ENCODE measurements at places on chromosomes 5 and 9.

GRCh38 chr5:58258984-58259684 is 200.8 kb downstream of the PLK2 start:
- DNase-seq, result no peak

DNA sequence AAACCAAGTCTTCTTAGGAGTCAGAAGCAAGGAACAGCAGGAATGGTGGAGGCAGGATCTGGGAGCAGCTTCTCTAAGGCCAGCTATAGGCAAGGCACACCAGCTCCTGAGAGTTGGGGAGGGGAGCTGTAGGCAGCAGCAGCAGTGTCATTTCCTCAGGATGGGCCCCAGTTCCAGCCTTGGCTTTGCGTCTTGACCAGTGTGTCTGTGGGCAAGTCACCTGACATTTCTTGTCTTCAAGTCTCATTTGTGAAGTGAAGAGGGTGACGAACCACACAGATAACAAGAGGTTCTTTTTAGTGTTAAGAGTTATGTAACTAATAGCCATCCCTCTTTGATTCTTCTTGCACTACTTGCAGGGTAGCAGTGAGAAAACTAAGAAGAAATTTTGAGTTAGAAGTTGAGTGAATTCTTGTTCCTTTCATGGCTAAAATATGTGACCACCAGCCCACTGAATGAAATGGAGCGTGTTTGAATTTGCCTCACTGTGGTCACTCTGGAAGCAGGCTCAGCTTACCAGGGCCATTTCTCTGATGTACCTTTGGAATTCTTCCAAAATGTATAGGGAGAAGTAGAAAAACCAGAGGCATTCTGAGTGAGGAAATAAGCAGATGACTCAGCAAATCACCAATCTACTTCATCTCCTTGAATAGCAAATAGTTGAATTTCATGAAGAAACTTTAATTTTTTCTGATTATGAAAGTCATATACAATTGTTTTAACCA is 42.4 kb downstream of the RHOBTB3 start:
- DNase-seq, result no peak

DNA sequence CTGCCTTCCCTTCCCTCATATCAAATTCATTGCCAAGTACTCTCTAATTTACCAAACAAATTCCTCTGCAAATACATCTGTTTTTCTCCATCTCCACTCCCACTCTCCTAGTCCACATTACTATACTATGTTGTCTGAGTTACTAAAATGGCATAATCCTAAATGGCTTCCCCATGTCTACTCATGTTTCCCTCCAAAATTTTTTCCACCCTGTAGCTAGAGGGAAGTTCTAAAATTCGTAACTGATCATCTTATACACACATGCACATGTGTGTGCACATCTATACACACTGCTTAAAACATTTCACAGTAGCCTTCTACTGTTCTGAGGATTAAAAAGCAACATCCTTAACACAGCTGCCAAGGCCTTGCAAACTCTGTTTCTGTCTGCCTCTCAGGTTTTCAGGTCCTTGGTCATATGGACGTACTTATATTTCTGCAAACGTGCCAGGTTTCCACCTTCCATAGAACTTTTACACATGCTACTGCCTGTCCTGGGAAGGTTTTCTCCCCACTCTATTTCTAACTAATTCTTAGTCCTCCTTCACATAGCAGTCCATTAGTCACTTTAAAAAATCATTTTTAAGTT is 140.6 kb downstream of the LURAP1L start:
- no peak for DNase-seq

GRCh38 chr5:138932171-138932810 is 57.2 kb upstream of the LRRTM2 start:
- no peak for DNase-seq

GRCh38 chr5:141757402-141757801 is 75.4 kb upstream of the ARAP3 start:
- DNase-seq, result no peak

DNA sequence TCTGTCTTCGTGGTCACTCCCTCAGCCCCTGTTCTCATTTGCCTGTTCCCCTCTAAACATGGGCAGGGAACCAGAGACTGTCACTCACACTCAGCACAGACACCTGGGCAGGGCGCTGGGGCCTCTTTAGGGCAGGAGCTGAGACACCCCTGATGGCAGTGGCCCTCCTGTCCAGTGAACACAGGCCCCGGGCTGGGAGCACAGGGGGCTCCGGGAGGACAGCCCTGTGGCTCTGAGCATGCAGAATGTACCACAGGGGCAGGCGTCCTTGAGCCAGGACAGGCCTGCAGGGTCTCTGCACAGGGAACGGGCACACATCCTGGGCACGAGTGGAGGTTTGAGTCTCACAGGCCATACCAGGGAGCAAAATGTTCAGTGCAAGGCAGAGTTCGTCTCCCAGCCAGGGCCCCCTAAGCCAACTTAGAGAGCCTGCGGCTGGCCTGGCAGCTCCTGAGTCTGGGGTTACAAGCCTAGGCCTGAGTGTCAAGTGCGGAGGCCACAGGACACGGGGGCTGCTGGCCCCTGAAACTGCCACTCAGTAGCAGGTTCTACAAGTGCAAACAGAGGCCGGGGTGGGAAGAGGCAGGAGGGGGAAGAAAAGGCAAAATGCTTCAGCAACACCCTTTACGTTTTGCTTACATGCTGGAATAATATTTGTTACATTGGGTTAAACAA is 55.9 kb upstream of the NKD2 start:
- no peak for DNase-seq

DNA sequence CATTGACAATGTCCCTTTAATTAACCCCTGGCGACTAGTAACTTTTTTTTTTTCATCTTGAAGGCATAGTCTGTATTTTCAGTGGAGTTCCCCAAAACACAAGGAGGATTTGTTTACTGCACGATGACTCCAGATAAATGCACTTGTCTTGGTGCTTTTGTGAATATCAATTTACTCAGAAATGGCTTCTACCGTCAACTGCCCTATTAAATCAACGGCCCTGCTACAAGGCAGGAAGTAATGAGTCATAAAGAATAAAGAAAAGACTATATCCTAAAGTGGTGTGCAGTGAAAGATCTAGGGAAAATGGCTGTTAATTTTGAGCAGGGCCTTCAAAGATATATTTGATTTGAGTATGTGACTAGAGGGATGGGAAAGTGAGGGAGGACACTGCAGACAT is 388.3 kb upstream of the CHD1 start:
- DNase-seq, result no peak

DNA sequence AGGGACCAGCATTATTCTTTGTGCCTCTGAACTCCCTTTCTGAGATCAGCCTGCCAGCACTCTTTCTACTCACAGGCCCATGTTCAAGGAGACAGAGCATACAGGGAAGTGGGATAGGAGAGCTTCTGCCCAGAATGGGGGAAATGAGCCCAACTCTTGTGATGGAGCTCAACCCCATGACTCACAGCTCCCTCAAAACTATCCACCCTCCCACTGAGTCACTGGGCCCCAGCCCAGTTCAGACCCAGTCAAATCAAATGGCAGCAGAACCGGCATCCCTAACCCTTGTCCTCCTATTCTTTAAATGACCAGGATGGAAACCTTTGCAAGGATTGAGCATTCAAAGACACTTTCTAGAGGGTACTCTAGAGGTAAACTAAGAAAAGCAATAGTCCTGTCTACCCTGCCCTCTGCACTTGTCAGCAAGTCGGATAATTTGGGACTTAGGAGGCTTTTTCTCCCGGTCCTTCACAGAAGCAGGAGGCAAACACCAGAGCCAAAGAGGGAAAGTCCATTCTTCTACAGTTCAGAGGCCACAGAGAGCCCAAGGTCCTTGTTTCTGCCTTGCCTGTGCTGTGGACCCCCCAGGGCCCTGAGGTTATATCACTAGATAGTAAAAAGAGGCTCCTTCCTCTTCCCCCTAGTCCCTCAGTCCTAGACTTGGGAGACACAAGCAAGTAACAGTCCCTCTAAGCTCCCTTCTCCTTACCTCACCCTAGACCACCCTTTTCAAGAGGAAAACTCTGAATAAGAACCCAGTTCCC is 3.2 kb downstream of the ATOSB start:
- no peak for DNase-seq

- no peak for DNase-seq
Measured at GRCh38 chr9:32092031-32092430, 292.4 kb upstream of the ACO1 start.

- no peak for DNase-seq
Measured at GRCh38 chr5:172775326-172776234, 4.6 kb upstream of the DUSP1 start.

DNA sequence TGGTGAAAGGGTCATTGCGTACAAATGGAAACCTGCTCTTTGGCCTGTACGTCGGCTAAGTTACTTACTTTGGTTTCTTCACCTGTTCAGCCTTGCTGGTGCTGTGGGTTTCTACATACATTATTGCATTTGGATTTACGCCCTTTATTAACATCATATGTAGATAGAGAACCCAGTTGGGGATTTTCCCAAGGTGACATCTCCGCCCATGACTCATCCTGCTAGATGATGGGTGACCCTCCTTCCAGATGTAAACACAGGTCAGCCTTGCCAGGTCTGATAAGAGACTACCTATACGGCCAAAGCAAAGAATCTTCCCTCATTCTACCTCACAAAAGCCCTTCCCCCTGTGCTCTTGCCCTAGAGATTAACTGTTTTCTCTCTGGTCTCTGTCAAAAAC is 360.9 kb downstream of the KDM4C start:
- no peak for DNase-seq

DNA sequence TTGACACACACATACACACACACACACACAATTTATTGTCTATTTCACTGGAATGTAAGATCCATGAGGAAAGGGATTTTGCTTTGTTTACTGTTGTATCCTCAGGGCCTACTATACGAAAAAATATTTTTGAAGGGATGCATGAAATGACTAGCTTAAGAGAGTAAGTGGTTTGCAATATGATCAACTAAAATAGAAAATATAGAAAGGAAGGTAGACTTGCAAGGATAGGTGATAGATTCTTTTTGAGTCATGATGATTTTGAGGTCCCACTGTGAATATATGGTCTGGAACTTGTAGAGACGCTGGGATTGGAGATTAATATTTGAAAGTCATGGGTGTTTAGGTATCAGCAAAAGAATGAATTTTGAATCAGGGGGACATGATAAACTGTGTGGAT is 28.9 kb upstream of the OTULIN start:
- no peak for DNase-seq

- no peak for DNase-seq
Measured at GRCh38 chr5:14937254-14937653, 65.7 kb upstream of the ANKH start.

DNA sequence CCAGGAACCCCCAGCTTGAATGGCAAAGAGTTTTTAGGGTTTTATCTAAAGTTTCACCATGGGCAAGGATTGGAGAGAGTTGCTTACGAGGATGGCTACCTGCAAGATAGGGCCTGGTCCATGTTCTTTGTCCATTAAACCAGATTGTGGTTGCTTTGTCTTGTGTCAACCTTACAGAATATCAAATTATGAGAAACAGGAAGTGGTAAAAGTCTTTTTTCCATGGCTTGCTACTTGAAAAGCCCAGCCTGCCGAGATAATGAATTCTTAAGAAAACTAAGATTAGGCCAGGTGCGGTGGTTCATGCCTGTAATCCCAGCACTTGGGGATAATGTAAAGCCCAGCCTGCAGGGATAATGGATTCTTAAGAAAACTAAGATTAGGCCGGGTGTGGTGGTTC is 24.4 kb downstream of the ZNF474 start:
- DNase-seq, result no peak

DNA sequence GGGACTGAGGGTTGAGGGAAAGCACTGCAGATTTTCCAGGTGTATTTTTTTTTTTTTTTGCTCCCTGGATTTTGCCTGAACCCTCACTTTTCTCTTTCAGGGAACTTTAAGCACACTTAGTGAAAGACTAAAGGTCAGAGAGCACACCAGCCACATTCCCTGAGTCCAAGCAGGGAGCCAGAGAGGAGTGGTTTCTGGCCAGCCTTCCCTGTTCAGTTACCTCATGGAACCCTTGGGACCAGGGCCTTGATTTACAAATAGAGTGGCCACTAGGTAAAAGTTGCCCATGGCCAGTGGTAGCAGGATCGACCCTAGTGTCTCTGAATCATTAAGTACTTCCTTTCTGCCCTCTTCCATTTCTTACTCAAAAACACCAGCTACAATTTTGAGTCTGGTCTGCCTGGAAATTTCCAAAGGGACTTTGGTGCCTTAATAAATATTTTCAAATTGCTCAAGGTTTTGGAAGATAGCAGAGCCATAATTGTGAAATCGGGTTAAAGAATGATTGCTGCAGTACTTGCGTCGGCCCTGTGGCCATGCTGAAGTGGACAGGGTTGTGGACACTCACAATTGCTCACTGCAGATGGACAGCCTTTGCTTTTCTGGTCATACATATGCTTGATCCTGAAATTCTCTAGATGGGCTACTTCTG is 14.5 kb downstream of the PALM2AKAP2 start:
- DNase-seq, result no peak

- DNase-seq, result no peak
Measured at GRCh38 chr5:40378396-40379177, 301.1 kb upstream of the PTGER4 start.

- DNase-seq, result no peak
Measured at GRCh38 chr5:81980598-81981260, 8.9 kb downstream of the ATG10 start.

- no peak for DNase-seq
Measured at GRCh38 chr5:173911623-173912022, 23.5 kb downstream of the CPEB4 start.

DNA sequence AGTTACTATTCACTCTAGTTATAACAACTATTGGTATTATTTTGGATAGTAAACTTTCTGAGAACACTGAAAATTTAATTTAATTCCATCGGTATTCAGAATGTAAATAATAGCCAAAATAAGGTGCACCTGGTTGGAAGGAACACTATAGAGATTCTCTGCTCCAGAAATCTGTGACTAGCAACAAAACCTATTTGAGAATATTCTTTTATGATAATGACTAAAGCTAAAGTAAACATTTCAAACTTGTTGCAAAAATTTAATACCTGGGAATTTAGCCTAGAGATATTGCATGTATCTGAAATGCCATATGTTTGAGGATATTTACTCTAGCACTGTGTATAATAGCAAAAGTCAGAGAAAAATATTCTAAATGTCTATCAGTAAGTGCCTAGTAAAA is 144.1 kb downstream of the PLK2 start:
- no peak for DNase-seq

- no peak for DNase-seq
Measured at GRCh38 chr9:79185866-79186265, 385.9 kb upstream of the TLE4 start.

DNA sequence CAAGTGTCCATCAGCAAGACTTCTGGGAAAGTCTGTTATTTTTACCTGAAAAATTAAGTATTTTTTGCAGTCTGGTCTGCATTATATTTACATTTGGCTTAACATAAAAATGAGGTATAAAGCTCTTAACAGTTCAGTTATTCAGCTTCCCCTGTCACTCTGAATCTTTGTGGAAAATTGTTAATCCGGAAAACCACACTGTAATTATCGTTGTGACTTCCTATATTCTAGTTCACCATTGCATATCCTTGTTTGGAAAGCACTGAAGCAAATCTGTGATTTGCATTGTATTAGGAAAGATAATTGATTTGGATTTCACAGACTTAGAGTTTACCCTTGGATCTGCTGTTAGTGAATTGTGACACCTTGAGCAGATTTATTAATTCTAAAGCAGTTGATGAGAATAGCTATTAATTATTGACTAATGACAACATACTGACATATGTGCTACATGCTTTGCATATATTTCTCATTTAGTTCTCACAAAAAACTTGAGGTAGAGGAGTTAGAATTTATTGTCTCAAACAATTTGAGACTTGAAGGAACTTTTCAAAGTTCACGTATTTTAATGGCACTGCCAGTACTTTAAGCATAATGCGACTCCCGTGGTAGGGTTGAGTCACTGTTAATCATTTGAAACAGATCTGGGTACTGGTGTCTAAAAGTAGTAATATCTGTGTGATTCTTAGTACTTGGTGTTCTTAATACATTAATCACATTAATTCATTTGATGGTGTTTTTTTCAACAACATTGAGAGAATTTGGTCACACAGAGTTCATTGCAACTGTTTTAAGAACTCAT is 71.8 kb upstream of the LRRC70 start:
- no peak for DNase-seq
